ENCODE measurements at places on chromosomes 6 and 20.

- DNase-seq = no peak
These were observed 226.3 kb downstream of the KIF16B start for GRCh38 chr20:16346956-16347355.

- no peak for DNase-seq
These were observed 181.4 kb upstream of the ID4 start for GRCh38 chr6:19655744-19656143.

GRCh38 chr20:60835876-60836275, 416.2 kb upstream of the CDH4 start:
- DNase-seq = no peak

GRCh38 chr20:45085289-45085688, 15.6 kb downstream of the KCNS1 start:
- no peak for DNase-seq

DNA sequence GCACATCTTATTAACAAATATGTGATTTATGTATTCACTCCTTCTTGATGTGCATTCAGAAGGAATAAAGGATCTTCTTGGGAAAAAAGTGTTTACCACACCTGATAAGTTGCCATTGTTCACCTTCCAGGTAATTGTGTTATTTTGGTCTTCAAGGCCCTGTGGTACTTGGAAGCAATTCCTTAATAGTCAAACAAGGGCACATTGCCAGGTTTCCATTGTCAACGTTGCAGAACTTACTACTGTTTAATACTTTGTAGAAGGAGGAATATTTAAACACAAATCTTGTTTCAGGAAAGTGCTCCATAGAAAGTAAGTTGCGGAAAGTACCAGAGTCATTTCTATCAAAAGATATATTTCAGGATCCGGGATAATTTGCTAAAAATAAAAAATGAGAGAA, 129.5 kb upstream of the SGK1 start:
- no peak for DNase-seq

DNA sequence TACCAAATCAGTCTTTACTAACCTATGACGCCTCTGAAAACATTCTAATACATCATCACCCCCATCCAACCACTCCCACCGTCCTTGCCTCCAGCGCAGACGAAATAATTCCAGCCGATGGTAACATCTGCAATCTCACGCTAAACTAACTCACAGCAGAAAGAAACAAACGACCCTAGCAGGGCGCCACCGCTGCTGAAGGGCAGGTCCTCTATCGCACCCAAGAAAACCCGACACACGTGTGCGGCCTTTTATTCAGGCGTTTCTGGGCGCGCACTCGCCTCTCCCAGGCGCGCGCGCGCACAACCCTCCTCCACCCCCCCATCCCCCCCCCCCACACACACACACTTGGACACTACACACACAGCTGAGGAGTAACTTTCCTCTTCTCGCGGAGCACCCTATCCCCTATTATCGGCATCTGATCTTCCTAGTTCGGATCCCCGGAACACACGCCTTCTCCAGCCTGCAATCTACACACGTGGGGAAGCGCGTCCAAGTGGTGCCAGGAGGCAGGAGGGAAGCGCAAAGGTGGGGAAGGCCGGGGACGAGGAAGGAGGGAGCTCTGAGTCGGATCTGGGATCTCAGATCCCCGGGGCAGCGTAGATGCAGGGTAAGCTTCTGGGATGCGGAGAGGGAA, 1.4 kb downstream of the GFOD1 start:
- peak; percentile 43 for DNase-seq

- no peak for DNase-seq
These were observed 48.3 kb downstream of the PTPN1 start for GRCh38 chr20:50558483-50558925.

GRCh38 chr20:61220131-61220530, 31.9 kb upstream of the CDH4 start:
- no peak for DNase-seq

GRCh38 chr6:20876561-20876960, 342.3 kb downstream of the CDKAL1 start:
- no peak for DNase-seq

- peak; percentile 91 for DNase-seq
These were observed 24.5 kb downstream of the TTBK1 start for GRCh38 chr6:43267619-43268354.

GRCh38 chr20:18172379-18172778, 34.7 kb downstream of the KAT14 start:
- DNase-seq = no peak

DNA sequence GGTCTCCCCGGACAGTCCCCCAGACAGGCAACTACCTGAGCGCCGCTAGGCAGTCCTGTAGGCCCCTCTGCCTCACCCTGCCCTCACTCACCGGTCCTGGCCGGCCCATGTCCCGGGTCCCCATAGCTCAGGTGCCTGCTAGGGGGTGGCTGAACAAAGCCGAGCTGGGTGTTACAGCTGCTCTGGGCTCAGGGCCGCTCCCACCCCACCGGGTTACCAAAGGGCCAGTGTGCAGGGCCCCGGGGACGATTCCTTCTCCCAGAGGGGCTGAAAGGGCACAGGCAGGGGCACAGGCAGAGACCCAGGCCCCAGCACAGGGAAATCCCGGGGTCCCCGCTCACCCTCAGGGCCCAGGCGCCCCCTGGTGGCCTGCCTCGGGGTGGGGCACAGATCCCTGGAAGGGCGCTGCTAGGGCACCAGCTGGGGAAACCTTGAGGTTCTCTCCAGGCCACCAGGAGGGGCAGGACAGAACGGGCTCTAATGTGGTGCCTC, 118.4 kb downstream of the GRM4 start:
- peak; percentile 2 for DNase-seq

All from NCI-H2029 treated with DMSO at 0.1 percent for 48 hours (cell line).